ENCODE measurements at places on chromosomes 11 and 22. TPM values are rescaled to one million over a fixed set of nuclear protein-coding genes. Genes with fewer than 3 reads are reported as not detected.

Gene LARGE2
- total RNA-seq = 0.30 TPM

Gene BIRC3
- 217 TPM for total RNA-seq

Gene PLEKHB1
- total RNA-seq = 1.4 TPM

Gene OR2D2
- 0.94 TPM for total RNA-seq

Gene FGF4
- total RNA-seq = not detected

Gene RAB39A
- total RNA-seq = not detected

Gene OR52I1
- total RNA-seq = not detected

Gene PARVG
- total RNA-seq = 75.6 TPM

Gene MS4A7
- not detected for total RNA-seq

Gene MAP6
- 0.23 TPM for total RNA-seq

Gene GRAMD1B
- 166 TPM for total RNA-seq

Gene AAMDC
- total RNA-seq = 3.0 TPM

Gene GRAP2
- 44.1 TPM for total RNA-seq

Gene SREBF2
- total RNA-seq = 191 TPM

Gene FXYD2
- 0.51 TPM for total RNA-seq

Gene SCN3B
- total RNA-seq = not detected

Gene ISX
- total RNA-seq = not detected

Gene SLC5A1
- total RNA-seq = not detected

Gene PGA5
- not detected for total RNA-seq

Gene GAL
- total RNA-seq = 1.0 TPM
